Substantia nigra (tissue), 51 donors: ENCODE measurements at places on chromosomes 13 and 19.

GRCh38 chr13:89457977-89458376 is 1786.8 kb downstream of the SLITRK5 start:
- DNase-seq = no peak

DNA sequence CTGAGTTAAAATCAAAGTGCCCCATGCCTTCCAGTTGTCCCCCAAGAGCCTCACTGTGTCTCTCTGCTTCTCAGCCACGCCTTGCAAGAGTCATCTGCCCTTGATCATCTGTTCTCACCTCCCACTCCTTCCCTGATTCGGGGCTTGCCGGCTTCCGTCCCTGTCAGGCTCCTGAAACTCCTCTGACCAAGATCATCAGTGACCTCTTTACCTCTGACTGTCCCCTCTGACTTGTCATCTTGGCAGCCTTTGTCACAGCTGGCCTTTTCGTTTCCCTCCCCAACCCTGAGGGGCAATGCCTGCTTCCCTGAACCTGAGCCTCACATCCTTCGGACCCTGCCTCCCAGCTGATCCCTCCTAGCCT is 66.3 kb downstream of the MAP4K1 start:
- DNase-seq = no peak

DNA sequence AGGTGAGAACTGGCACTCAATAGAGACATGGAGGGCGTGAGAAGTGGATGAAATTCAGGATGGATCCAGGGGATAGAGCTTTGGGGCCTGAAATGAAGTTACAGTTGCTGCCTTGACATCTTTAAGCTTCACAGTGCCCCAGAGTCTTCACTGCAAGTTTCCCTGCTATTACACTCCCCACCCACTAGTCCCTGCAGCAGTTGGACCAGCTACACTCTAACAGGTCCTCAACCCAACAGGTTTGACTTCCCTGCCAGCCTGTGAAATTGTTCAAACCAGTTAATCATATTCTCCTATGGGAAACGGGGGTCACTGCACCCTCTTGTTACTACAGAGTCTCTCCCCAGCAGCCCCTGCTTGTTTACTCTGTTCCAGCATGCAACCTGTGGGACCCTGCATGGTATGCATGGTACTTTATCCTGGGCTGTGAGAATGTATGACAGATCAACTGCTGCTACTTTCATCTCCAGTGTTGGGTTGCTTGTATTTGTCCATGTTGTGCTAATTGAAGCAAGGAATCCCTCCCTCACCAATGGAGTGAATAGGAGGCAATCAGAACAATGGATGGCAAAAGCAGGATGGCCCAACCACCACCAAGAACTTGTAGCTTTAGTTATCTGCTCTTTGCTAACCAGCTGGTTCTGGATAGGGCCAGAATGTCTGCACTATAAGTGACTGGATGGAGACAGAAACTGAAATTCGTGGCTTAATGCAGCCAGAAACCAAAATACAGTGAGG is 314.2 kb downstream of the OLFM4 start:
- DNase-seq = no peak

DNA sequence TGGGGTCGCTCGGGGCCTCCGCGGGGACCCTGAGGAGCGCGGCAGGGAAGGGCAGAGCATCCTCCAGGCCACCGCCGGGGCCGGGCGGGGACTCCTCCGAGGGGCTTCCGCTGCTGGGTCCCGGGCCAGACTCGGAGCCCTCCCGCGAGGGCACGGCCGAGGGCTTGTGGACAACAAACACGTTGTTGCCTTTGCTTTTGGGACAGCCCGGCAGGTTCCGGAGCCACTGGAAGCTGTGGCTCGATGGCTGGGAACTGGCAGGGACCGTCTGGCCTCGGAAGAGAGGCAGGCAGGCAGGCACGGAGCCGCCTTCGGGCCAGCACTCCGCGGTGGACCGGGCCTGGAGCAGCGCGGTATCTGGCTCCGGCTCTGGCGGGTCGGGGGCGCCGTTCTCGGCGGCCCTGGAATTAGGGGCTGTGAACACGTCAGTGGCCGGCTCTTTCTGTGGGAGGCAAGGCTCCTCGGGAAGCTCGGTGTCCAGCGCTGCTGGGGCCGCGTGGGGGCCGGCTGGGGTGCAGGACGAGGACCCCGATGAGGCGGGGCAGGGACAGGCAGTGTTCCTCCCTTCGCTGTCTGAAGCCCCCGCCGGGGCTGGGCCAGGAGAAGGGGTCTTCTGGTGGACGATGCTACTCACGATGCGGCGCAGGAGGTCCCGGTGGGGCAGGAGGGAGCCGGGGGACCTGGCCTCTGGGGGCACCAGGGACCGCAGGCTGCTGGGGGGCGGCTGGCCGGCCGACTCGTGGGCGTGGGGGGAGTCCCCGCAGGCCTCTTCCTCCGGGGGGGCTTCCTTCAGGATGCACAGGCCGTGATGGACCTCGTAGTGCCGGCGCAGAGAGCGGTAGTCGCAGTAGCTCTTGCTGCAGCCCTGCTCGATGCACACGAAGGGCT is 27.6 kb downstream of the ZNF541 start:
- DNase-seq = no peak

GRCh38 chr13:36418022-36418805 is 14.1 kb upstream of the CCNA1 start:
- no peak for DNase-seq

DNA sequence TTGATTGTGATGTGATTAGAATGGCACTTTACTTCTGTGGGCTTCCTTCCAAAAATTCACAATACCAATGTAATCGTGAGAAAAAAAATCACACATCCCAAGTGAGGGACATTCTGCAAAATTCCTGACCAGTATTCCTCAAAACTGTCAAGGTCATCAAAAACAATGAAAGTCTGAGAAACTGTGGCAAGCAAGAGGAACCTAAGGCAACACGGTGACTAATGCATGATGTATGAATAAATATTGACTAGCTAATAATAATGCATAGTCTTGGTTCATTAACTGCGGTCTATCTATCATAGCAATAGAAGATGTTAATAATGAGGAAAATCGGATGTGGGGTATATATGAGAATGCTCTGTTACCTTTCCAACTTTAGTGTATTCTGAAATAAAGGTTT is 159.0 kb downstream of the RFC3 start:
- DNase-seq = no peak

DNA sequence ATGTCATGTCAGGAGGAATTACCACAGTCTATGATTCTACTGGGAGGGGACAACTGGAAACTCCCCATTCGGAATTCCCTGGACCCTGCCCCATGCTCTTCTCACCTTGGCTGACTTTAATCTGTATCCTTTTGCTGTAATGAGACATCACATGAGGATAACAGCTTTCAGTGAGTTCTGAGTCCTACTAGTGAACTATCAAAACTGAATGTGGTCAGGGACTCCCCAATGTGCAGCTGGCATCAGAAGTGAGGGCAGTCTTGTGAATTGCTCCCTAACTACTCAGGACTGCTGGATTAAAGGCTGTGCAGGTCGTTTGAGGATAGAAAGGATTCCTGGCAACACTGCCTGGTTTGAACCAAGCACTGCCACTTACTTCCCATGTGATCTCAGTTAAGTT is 15.2 kb downstream of the SIGLEC7 start:
- DNase-seq = no peak

GRCh38 chr13:41462427-41462826 is 5.1 kb downstream of the RGCC start:
- no peak for DNase-seq

GRCh38 chr13:44818428-44818827 is 170.8 kb downstream of the NUFIP1 start:
- DNase-seq = no peak

DNA sequence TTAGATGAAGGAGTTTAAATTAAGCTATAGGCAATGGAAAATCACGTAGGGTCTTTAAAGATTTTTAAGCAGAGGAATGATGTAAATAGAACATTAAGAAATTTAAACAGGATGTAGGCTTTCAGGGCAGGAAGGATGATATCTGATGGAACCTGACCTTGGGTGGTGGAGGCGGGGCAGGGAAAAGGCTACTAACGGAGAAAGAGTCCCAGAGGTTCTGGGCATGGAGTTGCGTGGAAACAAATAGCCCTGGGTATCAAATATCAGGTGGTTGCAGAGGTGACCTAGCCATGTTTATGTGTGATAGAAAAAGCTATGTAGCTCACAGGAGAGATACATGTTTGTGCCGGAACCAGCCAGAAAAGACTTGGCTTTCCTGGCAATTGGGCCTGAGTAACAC is 7.8 kb upstream of the CDK8 start:
- no peak for DNase-seq

- no peak for DNase-seq
Measured at GRCh38 chr13:59680429-59681024, 483.2 kb downstream of the DIAPH3 start.

GRCh38 chr19:4518345-4519171 is at the start of gene PLIN4:
PLIN4 (minus strand) TSS chr19:4518486; CDS start chr19:4518272, 214 bp downstream.
- no peak for DNase-seq

DNA sequence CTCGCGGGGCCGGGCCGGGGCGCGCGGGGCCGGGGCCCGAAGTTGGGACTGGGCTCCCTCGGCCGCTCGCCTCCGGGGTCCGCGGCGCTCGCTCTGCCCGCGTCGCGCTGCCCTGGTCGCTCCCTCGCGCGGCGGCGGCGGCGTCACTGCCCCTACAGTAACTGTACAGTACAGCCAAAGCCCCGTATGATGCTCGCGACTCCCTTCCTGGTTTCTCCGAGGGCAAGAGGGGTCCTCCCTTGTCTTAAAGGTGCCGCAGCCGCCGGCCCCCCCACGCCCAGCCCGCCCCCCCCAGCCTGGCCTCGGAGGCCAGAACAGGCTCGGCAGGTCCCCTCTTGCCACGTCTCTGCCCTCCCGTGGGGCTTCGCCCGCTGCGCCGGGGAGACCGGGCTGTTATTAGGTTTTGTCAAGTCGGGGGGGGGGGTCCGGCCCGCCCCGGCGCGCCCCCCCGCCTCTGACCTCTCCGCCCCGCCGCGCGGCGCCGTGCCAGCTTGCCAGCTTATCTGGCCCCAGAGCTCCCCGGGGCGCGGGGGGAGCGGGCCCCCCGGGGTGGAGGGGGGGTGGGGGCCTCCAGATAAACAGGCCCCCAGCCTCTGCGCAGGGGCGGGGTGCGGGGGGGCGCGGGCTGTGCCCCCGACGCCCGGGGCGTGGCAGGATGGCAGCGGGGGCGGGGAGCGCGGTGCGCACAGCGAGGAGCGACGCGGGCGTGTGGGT is at the start of gene ZBTB7A:
ZBTB7A (minus strand) TSS at position 218 of the 714 bp plus-strand sequence. CDS start 11,667 bp downstream, outside the sequence.
- no peak for DNase-seq

DNA sequence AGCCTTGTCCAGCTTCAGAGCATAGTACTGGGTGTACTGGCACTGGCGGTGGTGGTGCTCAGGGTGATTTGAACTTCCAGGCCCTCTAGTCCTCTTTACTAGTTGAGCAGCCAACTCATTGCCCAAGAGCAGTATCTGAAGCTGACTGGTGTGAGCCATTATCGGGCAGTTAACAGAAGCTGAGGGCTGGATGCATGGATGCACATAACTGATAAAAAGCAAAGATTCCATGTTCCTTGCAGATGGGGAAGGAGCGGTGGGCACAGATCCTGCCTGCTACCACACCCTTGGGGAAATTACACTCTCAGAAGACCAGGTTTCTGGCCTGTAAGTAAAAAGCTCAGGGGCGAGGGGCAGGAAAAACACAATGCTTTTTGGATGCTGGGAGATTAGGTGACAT is 499.4 kb upstream of the ARGLU1 start:
- DNase-seq = no peak

DNA sequence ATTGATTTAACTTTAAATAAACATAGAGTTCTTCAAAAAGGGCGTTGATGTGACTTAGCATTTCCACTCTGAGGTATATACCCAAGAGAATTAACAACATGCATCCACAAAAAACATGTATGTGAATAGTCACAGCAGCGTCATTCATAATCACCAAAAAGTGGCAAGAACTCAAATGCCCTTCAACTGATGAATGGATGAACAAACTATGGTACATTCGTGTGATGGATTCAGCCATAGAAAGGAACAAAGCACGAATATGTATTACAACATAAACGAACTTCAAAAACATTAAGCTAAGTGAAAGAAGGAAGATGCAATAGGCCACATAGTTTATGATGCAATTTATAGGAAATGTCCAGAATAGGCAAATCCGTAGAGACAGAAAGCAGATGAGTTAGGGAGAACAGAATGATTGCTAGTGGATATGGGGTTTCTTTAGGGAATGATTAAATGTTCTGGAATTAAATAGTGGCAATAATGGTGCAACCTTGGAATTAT is 72.3 kb upstream of the UQCRFS1 start:
- no peak for DNase-seq

DNA sequence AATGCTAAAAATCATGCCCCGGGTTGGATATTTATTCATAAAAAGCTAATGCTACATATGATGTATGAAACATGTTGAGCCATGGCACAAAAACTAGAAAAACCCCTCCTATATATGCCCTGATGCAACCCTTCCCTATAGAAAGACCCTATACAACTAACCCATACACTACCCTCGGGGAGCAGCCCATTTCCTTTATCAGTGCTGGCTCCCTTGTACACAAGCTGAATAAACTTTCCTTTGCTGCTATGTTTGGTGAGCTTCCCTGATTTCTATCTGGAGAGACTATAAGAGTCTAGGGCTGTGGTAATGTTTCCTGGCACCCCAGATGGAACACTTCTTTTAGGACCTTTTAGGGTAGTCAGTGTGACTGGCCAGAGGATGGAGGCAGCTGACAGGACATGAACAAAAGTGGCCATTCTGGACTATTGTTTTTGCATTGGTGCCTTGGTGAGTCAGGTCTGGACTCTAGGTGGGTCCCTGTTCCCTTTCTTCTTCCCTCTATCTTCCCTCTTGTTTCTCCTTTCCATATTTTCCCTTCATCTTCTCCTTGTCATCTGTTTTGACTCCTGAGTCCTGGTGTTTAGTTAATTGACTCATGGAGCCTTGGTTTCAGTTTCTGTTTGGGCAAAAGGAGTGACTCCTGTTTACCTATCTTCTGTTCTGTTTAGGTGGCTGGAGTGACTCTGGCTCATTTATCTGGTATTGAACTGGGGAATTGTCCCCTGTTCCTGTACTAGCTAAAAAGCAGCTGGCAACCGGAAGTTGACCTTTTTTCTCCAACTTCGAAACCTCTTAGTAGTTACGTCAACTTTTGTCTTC is 1321.8 kb upstream of the PCDH9 start:
- DNase-seq = no peak

- no peak for DNase-seq
Measured at GRCh38 chr19:44737238-44738071, 11.1 kb upstream of the BCL3 start.

GRCh38 chr13:50133358-50133953 is 118.2 kb downstream of the KCNRG start:
- DNase-seq = no peak
